ENCODE measurements at places on chromosomes 4 and X.

DNA sequence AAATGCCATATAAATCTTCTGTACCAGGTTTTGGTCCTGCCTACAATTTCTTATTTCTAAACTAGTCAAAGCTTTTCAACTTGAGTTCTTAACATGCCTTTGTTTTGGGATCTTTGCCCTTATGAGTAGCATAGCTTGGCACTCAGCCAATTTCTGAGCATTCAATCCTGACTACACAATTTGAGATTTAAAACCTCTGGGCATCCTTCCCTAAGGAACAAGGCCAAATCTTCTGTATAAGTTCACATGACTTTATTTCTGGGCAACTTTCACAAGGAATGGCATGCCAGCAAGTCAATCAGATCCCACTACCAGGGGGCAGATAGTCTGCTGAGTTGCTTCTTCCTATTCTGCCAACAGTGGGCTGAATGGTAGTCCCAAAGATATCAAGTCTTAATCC lies 254.2 kb downstream of the ADAMTS3 start:
- DNase-seq, result no peak

DNA sequence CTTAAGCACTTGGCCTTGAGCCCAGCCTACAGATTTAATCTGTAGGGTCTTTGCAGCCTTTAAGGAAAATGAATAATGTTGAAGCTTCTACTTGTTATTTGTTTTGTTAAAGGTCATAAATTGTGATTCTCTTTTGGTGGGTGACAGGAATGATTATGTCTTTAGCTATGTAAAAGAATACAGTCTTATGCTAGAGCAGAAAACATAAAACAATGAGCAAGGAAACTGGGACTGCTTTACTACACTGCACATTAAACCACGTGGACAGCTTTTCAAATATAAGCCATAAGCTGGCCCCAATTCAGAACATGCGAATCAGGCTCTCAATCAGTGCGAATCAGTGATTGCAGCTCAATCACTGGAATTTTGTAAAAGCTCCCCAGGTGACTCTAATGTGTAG lies 40.9 kb upstream of the TBC1D19 start:
- no peak for DNase-seq

DNA sequence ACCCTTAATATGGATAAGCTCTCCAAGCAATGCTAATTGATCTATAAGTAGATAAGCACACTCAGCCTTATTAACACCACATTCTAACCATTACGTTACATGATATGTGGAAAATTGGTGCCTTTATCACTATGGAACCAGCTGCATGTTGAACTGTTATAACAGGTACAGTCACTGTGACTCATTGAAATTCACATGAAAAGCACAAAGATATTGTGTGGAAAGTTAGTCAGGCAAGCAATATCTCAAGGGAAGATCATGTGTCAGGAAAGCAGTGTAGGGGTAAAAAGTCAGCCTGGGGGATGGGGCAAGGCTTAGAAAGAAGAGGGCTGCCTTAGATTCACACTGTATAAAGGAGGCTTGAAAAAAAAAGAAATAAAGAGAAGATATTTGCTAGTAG lies 313.7 kb upstream of the SMIM31 start:
- no peak for DNase-seq

DNA sequence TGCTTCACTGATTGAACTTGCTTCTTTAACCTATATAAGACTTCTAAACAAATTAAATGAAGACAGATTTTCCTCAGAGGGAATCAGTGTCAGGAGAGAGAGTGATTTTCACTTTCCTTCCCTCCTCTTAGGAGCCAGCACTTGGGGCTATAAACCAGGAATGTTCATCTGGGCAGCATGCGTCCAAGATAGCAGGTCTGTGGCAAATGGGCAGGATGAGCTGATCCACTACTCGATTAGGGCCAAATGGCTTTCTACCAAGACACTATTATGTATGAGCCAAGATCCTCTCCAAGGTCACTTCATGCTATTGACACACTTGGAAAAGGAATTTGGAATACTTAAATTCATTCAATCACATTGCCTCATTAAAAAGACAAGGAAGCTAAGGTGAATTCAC lies 203.9 kb upstream of the GRID2 start:
- DNase-seq, result no peak

DNA sequence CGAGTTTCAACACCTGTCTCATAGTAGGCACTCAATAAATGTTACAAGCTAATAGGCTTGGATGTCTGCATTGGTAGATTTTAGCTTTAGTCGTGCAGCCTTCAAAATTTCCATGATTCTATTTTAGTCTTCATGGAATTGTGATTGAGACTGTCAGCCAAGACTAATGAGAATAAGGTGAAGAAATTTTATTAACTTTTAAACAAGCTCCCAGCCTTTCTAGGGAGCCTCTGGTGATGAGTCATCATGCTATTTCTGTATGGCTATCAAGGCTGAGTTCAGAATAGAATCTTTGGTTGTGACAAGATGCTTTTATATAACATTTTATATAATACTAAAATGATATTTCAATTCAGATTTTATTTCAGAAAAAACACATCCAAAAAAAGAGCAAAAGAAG lies 685.8 kb downstream of the GABRG1 start:
- no peak for DNase-seq

DNA sequence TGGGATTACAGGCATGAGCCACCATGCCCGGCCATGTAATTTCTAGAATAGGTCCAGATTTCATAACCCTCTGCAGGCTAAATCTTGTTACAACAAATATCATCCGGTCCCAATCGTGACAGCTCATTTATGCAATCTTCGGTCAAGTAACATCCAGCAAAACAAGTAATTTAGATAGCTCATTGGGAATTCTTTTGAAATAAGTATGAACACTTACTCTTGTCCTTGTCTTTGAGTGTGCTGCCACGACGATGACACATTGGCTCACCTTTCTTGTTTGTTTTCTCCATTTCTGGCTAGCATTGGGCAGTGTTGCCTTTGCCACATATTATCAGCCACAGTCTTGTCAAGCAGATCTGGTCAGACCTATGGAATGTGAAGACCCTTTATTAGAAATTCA lies 92.0 kb downstream of the PHEX start:
- DNase-seq, result no peak

DNA sequence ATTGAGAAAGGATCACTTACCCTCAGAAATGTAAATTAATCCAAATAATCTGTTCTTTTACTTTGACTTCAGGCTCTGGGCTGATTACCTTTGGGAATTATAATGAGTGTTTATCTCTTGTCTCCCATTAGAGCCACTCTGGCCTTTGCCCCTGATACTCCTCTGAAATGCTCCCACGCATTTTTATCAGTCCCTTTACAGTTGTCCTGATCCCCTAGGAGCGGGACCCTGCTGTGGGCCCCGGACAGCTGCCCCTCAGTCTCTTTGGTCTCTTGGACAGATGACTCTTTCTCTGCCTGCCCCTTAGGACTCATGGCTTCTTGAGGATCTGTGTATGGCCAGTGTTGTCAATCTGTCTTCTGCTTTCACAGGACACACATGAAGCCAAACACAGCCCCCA lies 1.0 kb upstream of the TRIM75 start:
- no peak for DNase-seq

DNA sequence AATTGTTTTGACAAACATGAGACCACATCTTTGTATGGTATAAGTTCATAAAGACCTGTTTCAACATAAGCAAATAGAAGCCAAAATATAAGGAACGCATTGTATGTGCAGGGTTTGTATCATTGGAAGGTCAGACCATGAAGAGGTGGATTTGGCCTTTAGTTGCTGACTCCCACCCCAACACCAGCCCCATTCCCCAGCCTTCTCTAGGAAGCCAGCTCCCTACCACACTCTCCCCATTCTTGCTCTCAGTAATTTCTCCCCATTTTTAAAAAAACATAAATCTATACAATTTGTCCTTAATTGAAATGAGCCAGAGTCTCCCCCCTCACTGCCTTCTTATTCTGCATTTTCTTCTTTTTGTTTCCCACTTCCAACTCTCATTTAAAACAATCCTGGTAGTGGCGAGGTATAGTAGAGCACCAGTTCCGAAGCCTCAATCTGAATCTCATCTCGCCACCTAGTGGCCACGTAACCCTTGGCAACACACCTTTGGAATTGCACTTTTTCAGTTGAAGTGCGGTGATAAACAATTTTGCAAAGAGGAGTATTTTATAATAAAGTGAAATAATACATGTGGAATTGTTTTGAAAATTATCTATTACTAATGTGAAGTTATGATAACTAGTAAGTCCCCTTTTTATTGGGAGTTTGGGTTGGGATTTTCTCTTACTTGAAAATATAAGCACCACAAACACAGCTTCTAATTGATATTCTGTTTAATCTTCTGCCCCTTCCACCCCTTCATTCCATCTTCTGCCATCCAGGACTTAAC lies 126.6 kb downstream of the ASB9 start:
- peak; percentile 3 for DNase-seq

DNA sequence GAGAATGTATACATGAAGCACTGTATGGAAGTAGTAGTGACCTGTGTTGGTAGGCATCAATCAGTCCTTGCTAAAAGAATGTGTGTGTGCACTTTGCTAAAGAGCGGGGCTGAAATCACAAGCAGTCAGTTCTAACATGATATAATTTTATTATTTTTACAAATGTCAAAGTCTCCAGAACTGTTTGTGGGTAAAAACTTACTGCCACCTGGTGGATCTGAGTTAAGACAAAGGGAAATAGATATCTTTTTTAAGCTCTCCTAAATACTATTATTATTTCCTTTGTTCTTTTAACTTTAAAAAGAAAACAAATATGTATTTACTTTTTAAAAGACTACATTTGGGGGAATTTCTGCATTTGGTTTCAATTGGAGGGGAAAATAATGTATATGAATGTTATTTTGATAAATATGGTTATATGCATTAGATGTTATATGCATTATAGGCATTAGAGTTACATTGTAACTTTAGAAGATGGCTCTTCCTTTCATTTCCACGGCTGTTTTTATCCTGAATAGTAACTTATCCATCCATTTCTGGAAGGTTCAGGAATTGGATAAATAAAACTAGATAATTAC lies 7.8 kb upstream of the CLOCK start:
- DNase-seq, result peak; percentile 29

GRCh38 chrX:129642641-129643040 lies 12.1 kb downstream of the APLN start:
- DNase-seq, result no peak

- no peak for DNase-seq
These were observed 32.7 kb downstream of the ALPK1 start for GRCh38 chr4:112329672-112330375.

- no peak for DNase-seq
These were observed 639.8 kb downstream of the DMD start for GRCh38 chrX:32571579-32571978.

DNA sequence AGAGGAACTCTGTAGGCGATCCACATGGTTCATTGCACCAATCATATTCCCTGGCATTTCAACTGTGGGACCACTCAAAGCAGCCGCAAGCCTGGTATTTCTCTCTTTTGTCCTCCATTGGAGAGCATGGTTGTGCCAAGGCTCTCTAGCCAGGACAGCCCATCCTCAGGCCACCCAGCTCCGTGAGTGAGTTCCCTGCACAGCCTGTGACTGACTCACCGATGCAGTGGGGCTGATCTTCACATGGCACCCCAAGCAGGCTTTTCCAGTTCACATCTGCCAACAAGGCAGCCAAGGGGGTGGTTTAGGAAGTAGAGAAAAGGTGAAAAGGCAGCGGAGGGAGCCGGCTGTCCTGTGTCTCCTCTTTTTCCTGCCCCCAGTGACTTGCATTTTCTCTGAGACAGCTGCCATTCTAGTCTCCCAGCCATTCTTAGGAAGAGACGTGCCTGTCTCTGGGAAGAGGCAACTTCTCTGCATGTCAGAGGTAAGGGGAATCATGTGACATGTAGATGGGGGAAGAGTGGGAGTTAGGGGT lies 69.2 kb downstream of the MID1IP1 start:
- DNase-seq, result no peak

DNA sequence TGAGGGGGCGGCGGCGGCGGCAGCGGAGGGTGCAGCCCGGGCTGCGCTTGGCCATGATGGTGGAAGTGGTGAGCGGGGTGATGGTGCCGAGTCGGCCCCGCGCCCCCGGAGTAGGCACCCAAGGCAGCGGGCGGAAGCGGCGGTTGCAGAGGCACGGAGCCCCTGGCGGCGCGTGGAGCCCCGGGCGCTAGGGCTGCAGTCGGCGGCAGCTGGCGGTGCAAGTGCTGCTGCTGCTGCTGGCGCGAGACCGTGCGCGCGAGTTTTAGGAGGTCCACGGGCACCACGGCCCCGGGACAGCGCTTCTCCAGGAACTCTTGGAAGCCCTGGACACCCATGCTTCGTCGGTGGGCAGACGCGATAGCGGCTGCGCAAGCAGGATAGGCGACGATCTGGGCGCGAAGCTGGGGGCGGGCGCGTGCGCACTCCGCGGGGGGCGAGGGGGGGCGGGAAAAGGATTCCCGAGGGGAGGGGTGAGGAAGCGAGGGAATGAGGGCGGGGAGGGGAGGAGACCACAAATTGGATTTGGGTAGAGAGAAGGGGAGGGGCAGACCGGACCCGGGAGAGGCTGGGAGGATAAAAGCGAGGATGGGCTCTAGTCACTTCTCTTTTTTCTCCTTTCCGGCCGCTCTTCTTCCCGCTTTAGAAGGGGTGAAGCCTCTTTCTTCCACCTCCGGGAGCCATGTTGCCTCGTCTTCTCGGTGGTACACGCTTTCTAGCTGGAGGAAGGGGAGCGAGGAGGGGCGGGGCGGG lies at the start of gene FAM120C:
FAM120C (minus strand) TSS at position 391 of the 750 bp plus-strand sequence; CDS start at position 335, 56 bp downstream.
- DNase-seq, result peak; percentile 65

DNA sequence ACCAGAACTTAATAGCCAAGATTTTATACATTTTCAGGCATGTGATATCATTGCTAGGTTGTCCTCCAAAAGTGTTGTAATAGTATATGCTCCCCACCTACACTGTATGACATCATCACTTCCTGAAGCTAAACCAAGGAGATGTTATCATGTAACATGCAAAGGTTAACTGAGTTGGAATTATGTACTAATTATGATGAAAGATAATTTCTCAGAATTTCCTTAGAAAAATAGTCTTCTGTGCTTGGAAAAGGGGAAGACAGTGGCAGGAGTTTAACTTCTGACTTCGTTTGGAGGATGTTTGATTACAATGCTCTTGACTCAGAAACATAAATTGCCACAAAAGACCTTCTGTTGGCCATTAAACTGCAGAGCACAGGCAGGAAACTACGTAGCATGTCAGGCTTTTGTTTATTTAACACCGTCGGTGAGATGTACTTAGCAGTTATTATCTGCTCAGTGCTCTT lies 83.6 kb upstream of the GUCY1A1 start:
- DNase-seq, result no peak

DNA sequence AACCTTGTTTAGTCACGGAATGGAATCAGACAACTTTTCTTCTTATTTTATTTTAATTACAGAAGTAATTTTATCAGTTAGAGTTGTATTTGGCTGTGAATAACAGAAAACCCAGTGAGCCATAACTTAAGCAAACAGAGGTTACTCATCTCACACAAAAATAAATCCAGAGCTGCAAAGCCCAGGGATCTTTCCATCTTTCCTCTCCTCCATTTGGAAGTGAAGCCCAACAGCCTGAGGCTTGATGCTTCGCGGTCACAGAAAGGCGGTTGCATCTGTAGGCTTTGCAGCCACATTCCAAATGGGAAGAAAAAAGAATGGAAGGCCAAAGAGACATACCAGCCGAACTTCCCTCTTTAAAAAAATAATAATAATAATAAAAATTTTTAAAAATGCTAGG lies 22.6 kb downstream of the CHRNA9 start:
- DNase-seq, result no peak

All from SW 1271 (cell line).